ENCODE measurements at places on chromosomes 1 and 21. TPM values are rescaled to one million over a fixed set of nuclear protein-coding genes. Genes with fewer than 3 reads are reported as not detected.

SPRR2A gene
- not detected for polyA plus RNA-seq

OR2L5 gene
- polyA plus RNA-seq, result not detected

SERTAD4 gene
- polyA plus RNA-seq, result not detected

KRTAP24-1 gene
- not detected for polyA plus RNA-seq

PADI2 gene
- not detected for polyA plus RNA-seq

DNA sequence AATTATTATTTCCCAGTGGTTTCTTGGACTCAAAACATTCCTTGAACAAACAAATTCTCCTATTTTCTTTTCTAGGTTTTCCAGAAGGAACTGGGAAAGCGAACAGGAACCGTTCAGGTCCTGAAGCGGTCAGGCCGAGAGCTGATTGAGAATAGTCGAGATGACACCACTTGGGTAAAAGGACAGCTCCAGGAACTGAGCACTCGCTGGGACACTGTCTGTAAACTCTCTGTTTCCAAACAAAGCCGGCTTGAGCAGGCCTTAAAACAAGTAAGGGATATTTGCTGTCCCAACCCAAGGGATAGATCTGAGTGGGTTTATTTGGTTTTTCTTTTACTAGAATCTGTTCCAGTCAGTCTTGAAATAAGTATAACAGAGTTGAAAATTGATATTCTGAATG lies 39.4 kb upstream of the BMP8A start:
- DNase-seq, result no peak

- no peak for DNase-seq
These were observed 14.3 kb downstream of the NHLH2 start for GRCh38 chr1:115826628-115827027.

DNA sequence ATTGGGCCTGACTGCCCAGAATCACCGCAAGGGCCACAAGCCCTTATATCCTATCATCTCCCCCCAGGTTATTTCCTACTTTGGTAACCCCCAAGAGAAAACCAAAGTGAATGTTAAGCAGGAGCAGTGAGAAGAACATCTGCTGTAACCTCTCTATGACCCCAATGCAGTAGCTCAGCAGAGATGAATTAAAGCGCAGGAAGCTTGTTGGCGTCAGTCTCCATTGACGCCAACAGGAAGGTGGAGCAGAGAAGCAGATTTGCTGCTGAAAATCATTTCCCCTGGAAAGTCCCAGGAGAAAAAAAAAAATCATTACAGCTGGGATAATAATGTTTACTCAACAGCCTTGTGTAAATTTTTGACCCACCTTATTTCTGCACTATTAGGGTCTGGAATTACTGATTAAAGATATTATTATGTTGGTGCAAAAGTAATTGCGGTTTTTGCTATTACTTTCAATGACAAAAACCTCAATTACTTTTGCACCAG lies 33.2 kb upstream of the FAM163A start:
- peak; percentile 67 for DNase-seq

PIGR gene
- not detected for polyA plus RNA-seq

DNA sequence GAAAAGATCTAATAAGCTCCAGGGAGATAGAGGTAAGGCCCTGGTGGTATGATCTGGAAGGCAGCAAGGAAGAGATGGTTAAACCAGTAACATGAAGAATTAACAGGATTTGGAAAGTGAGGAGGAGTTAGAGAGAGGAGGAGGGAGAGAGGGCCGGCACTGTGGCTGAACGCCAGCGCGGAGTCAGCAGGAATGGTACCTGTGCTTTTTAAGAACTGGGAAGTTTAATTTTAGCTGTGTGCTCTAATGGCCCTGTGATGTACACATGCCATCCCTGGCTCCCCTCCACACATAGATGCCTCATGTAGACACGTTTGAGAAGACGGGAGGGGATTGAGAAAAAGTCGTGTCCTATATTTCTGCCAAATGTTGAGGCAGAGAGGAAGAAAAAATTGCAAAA lies 13.8 kb upstream of the AVPR1B start:
- DNase-seq, result no peak

DNA sequence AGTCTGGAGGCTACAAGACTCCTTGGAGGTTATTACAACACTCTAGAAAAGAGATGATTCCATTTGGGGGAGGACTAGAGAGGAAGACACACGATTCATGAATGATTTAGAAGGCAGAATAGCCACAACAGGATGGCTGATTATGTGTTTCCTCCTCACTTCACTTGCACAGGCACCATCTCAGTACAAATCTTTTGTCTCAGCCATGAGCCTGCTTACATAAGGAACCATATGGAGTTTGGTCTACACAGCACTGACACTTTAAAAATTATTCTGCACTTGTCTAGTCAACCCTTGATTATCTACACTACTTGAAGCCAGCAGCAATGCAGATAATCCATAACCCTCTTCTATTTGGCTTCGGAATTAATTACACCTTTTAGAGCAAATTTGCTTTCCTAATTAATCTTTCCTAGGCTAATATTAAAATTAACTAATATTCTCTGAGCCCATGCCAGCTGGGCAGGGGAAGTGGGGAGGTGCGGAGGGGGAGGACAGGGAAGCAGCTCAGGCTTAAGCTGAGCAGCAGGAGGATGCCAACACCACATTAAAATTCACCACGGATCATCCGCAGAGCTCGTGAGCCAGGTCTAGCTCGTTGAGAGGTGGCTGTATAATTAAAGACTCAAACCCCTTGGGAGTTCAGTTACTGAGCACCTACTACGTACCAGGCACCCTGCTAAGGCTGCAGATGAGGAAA lies 3.2 kb upstream of the LEMD1 start:
- no peak for DNase-seq

- DNase-seq, result no peak
These were observed 4.8 kb downstream of the MFSD2A start for GRCh38 chr1:39959651-39960333.

GRCh38 chr1:56167596-56167995 lies 411.8 kb downstream of the PLPP3 start:
- DNase-seq, result no peak

DNA sequence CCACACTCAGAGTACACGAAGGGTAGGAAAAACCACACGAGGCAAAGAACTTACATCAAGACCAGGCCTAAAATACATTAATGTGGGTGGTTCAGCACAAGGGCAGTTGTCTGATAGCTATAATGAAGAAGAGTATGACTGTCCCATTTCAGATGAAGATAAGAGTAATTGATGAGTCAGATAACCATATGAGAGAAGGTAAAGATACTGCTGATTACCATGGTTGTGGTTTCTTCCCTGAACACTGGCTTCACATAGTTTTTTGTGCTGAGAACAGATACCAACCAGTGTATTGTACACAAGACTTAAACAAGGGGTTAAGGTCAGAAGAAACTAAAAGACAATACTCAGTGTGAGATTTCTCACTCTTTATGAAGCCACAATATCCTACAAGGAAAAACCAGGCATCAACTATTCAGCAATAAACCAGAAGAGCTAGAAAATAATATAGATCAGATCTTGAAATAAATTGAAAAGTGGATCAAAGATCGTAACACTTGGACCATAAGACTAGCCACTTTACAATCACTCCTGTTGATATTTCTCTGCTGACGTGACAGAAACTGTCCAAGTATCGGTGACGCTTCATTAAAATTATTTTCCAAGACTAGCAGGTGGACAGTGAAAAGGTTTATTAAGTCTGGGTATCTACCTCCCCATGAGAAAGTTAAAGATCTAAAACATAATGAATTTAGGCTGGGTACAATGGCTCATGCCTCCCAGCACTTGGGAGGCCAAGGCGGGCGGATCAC lies 28.6 kb downstream of the PUM1 start:
- no peak for DNase-seq
